ENCODE measurements at places on chromosomes 1 and 21. TPM values are rescaled to one million over a fixed set of nuclear protein-coding genes. Genes with fewer than 3 reads are reported as not detected.

Gene RCC2
- 79.4 TPM for total RNA-seq

Gene BGLAP
- 2.7 TPM for total RNA-seq

Gene ERICH3
- total RNA-seq: 0.44 TPM

Gene TLCD4
- 0.22 TPM for total RNA-seq

Gene EXO1
- total RNA-seq: 2.3 TPM

Gene CLDN17
- total RNA-seq: not detected

Gene LINGO4
- total RNA-seq: not detected

DNA sequence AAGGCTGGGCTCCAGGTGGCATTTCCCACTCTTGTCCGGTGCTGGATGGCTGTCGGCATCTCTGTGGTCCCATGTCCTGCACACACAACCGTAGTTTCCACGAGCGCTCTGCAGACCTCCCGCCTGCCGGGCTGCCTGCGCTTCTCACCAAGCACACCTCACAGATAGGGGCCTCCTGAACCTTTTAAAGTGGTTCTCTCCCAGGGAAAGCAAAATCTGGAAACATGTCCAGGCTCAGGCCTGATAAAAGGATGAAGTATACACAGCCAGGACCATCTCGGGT, 46.2 kb downstream of the CAPN9 start:
- peaks cover 12% of the 10 kb centered on the region for H3K27me3 ChIP-seq
- no peak overlapping the region for H3K27ac ChIP-seq
- H3K4me3 ChIP-seq: no peak overlapping the region
- no peaks in the 10 kb centered on the region for H3K36me3 ChIP-seq
- no peaks in the 10 kb centered on the region for H3K4me1 ChIP-seq

DNA sequence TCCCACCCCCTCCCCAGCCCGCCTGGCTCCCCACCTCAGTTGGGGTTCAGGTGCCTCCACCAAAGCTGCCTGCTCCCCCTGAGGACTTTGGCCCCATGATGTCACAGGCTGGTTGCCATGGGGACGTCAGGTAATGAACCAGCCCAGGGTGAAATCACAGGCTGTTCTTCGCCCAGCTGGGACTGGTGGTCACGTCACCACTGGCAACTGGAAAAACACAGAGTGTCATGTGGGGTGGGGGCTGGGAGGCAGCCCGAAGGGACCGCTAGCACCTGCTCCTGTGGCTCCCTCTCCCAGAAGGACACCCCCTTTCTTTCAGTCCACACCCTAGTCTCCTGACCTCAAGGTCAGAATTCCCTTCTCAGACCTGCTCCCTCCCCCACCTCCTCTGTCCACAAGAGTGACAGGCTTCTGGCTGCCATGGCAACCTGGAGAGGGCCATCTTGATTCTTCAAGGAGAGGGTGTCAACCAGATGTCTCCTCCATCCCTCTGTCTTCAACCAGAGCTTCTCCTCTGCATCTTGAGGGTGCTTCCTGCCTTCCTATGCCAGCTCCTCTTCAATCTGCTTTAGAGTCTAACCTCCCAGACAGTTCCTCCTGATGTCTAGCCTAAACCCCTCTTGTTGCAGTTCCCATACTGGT, 6.2 kb downstream of the FAM131C start:
- peaks cover 2% of the 10 kb centered on the region for H3K4me1 ChIP-seq
- no peaks in the 10 kb centered on the region for H3K36me3 ChIP-seq
- H3K4me3 ChIP-seq: no peak overlapping the region
- no peak overlapping the region for H3K27ac ChIP-seq
- H3K27me3 ChIP-seq: peaks cover 26% of the 10 kb centered on the region
- no peak for DNase-seq

GRCh38 chr1:225700164-225700821, 47.4 kb upstream of the ENAH start:
- H3K36me3 ChIP-seq: no peaks in the 10 kb centered on the region
- no peak overlapping the region for H3K4me3 ChIP-seq
- H3K27me3 ChIP-seq: peaks cover 2% of the 10 kb centered on the region
- no peak for DNase-seq
- H3K4me1 ChIP-seq: no peaks in the 10 kb centered on the region
- no peak overlapping the region for H3K27ac ChIP-seq

GRCh38 chr1:234148350-234148749, 224.9 kb upstream of the COA6 start:
- no peak overlapping the region for H3K4me3 ChIP-seq
- peaks cover 20% of the 10 kb centered on the region for H3K27me3 ChIP-seq
- H3K27ac ChIP-seq: no peak overlapping the region
- no peaks in the 10 kb centered on the region for H3K36me3 ChIP-seq
- no peaks in the 10 kb centered on the region for H3K4me1 ChIP-seq

DNA sequence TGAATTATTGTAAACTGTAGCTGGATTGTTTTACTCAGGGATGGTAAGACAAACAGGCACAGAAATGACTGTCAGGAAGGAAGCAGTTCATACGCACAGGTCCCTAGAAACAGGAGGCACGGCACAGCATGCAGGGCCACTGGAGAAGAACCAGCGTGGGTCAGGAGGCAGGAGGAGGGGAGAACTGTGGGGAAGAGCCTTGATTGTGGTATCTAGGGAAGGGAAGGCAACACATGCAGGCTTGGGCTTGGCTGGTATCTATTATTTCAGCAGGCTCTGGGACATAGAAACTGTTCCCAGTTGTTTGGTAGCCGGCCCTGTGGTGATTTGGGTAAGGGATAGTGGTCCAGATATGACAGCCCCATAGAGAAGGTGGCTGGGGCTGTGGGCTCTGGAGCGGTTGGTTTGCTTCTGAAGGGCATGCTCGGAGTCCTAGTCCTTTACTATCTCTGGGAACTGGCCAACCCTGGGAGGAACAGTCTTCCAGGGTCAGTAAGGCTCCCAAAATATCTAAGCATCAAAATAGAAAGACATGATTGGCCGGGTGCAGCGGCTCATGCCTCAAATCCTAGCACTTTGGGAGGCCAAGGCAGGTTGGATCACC, 43.1 kb upstream of the CCSAP start:
- H3K36me3 ChIP-seq: no peaks in the 10 kb centered on the region
- H3K4me3 ChIP-seq: no peak overlapping the region
- no peak overlapping the region for H3K27ac ChIP-seq
- H3K4me1 ChIP-seq: no peaks in the 10 kb centered on the region
- DNase-seq: no peak
- peaks cover 21% of the 10 kb centered on the region for H3K27me3 ChIP-seq

DNA sequence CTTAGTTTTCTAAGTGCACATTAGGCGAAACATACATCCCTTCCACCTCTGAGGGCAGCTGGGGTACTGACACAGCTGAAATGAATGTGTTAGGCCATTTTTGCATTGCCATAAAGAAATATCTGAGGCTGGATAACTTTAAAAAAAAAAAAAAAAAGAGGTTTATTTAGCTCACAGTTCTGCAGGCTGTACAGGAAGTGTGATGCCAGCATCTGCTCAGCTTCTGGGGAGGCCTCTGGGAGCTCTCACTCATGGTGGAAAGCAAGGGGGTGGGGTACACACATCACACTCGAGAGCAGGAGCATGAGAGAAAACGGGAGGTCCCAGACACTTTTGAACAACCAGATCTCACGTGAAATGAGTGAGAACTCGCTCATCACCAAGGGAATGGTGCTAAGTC, 158.1 kb downstream of the PSMG1 start:
- DNase-seq: no peak
- H3K4me3 ChIP-seq: no peak overlapping the region
- peaks cover 18% of the 10 kb centered on the region for H3K27me3 ChIP-seq
- no peak overlapping the region for H3K27ac ChIP-seq

GRCh38 chr1:200479816-200480215, 70.0 kb upstream of the ZNF281 start:
- no peak overlapping the region for H3K4me3 ChIP-seq
- H3K4me1 ChIP-seq: peaks cover 9% of the 10 kb centered on the region
- no peaks in the 10 kb centered on the region for H3K36me3 ChIP-seq
- no peak overlapping the region for H3K27ac ChIP-seq
- peaks cover 20% of the 10 kb centered on the region for H3K27me3 ChIP-seq
- DNase-seq: no peak

- DNase-seq: no peak
- H3K27me3 ChIP-seq: no peaks in the 10 kb centered on the region
- no peak overlapping the region for H3K27ac ChIP-seq
- no peak overlapping the region for H3K4me3 ChIP-seq
- peaks cover 26% of the 10 kb centered on the region for H3K36me3 ChIP-seq
- H3K4me1 ChIP-seq: peaks cover 3% of the 10 kb centered on the region
Measured at GRCh38 chr1:35278886-35279554, 10.5 kb downstream of the ZMYM4 start.

All from activated B cell treated with CpG ODN at 0.5 μM for 24 hours (primary cell).